ENCODE measurements at places on chromosomes 1 and 21. TPM values are rescaled to one million over a fixed set of nuclear protein-coding genes. Genes with fewer than 3 reads are reported as not detected.

GRCh38 chr1:226441629-226442028, 33.7 kb upstream of the PARP1 start:
- DNase-seq: no peak

SYT6 gene
- not detected for total RNA-seq

CYP4A11 gene
- total RNA-seq: not detected

SLAMF9 gene
- not detected for total RNA-seq

DNA sequence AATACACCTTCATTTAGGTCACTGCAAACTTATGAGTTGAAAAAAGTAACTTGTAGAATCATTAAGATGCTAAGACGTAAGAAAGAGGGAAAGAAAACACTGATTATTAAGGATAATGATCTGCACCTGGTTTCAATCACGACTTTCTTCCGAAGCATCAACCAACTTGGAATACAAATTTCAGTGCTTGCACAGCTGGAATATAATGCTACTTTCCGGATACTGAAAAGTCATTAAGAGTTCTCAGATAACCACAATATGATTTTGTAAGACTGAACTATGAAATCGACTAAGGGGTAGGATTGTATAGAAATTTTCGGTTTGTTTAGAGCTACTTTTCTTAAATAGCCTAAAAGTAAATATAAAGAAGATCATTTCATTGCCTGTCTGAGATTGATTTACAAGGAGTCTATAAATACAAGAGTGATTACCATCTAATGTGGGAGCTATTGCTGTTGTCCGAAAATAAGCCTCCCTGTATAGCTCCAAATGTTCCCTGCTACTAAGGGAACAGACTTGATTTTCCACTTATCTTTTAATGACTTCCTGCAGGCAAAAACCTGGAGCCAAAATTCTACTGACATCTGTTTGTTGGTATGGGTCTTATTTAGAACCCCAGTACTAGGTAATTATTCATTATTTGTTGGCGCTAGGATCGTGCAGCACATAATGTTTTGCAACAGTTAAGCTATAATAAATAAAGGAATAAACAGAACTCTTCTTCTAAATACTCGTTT, 673.3 kb downstream of the KCNT2 start:
- DNase-seq: no peak

CRABP2 gene
- 1,115 TPM for total RNA-seq

DNA sequence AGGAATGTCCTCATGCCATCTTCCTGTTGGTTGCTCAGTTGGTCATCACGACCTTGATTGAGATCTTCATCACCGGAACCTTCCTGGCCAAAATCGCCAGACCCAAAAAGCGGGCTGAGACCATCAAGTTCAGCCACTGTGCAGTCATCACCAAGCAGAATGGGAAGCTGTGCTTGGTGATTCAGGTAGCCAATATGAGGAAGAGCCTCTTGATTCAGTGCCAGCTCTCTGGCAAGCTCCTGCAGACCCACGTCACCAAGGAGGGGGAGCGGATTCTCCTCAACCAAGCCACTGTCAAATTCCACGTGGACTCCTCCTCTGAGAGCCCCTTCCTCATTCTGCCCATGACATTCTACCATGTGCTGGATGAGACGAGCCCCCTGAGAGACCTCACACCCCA, 42.9 kb downstream of the KCNJ15 start:
- no peak for DNase-seq

DNA sequence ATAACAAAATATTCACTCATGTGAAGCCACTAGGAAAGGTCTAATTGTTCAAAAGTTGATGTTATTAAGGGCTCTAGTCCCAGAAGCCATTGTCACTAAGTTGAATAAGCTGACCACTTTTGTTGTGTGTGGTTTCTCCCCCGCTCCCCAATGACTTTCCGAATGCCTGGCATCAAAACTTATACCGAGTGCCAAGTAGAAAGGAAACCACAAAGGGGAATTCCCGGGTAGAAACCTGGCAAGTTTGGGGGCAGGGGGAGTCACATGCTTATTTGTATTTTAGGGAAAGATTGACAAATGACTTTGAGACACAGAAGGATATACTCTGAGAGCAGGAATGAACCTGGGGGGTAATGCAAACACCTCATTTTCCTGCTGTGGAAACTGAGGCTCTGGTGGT, 154.1 kb downstream of the TGFBR3 start:
- DNase-seq: no peak

DNA sequence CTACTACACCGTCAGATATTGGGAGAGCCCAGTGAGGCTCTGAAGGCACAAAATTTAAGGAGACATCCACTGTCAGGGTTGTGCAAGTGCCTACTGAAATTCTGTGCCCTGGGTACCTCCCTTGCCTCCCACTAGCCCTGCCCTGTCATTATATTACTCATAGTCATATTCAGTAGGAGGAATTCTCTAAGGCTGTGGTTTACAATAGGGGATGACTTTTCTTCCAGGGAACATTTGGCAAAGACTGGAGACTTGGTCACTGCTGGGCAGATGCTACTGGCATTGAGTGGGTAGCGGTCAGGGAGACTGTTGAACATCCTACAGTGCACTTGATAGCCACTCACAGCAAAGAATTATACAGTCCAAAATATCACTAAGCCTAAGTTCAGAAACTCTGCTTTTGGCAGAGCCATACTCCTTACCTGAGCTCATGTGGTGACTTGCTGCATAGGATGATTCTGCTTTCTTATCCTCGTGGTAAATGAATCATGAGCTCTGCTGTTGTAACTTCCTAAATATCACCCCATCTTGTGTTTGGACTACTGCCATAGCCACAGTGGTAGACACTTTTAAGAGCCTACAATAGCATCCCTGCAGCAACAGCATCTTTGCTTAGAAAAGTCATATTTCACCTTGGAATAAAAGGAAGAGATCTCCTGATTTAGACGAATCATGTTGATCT, 563.4 kb upstream of the PLXNA2 start:
- DNase-seq: no peak

CD1E gene
- total RNA-seq: not detected

GRCh38 chr1:6175411-6175828, 4.7 kb downstream of the CHD5 start:
- no peak for DNase-seq

GRCh38 chr1:108643492-108644335, 17.2 kb downstream of the HENMT1 start:
- DNase-seq: no peak
